ENCODE measurements at places on chromosomes 5 and 9.

- no peak for DNase-seq
These were observed 4.9 kb downstream of the RNF183 start for GRCh38 chr9:113298311-113298710.

GRCh38 chr5:140166911-140167310, 8.1 kb upstream of the CYSTM1 start:
- DNase-seq = no peak

- DNase-seq = no peak
These were observed 6.0 kb downstream of the STOM start for GRCh38 chr9:121364077-121364476.

- no peak for DNase-seq
These were observed 39.5 kb downstream of the RASGEF1C start for GRCh38 chr5:180169248-180170105.

DNA sequence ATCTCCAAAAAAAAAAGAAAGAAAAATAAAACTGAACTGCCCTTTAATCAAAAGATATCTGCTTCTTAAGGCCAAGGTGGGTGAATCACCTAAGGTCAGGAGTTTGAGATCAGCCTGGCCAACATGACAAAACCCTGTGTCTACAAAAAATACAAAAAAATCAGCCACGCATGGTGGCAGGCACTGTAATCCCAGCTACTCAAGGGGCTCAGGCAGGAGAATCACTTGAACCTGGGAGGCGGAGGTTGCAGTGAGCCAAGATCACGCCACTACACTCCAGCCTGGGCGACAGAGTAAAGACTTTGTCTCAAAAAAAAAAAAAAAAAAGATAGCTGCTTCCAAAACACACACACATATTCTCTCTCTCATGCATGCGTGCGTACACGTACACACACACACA, 17.8 kb downstream of the SCAI start:
- DNase-seq = no peak

DNA sequence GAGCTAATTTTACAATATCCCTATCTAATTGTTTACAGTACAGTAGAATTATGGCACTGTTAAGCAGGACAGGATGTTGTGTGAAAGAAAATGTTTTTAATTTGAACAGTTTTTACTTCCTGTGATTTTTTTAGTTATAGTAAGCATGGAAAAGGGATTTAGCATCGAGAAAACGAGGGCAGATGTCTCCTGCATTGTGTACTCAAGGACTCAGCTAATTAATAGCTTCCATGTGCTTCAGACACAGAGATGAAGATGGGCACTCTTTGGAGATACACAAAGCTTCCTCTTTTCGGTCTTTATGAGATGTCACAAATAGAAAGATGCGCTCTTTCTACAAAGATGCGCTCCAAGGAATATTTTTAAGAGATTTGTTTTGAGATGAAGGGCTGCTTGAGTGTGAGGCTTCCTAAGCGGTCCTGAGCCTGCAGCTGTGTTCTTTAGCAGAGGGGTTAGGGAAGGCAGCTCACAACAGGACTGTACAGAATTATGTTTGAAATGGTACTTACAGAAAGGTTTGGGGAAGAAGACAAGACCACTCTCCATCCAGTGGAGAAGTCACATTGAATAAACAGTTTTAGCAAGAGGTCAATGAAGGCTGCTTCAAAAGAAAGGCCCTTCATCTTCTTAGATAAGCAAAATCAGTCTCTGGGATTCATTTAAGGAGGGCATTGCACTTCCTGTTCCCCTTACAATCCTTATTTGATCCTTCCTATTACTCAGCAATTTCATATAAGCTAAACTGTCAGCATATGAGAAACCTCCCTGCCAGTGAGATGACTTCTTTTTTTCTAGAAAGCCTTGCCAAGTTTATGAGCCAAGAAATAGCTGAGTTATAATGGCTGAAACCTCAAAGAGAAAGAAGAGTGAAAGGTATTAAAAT, 311.5 kb downstream of the EFNA5 start:
- DNase-seq = no peak

- DNase-seq = no peak
These were observed 453 bp downstream of the PTRH1 start for GRCh38 chr9:127714951-127715469.

DNA sequence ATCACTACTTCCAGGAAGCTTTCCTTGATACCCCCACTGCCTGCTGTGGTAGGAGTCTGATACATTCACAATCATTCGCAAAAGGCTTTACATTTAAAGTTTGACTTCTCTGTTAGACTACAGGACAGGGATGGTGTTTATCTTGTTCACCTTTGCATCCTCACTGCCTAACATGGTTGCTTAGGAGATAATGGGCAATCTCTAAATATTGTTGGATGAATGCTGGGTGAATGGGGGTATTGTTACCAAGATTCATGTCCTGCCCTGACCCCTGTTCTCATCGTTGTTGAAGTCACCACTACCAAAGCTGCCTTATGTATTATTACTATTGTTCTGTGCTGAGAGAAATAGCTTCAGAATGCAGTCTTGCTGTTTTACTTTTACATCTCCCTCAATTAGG, 7.7 kb upstream of the TMEFF1 start:
- DNase-seq = no peak

DNA sequence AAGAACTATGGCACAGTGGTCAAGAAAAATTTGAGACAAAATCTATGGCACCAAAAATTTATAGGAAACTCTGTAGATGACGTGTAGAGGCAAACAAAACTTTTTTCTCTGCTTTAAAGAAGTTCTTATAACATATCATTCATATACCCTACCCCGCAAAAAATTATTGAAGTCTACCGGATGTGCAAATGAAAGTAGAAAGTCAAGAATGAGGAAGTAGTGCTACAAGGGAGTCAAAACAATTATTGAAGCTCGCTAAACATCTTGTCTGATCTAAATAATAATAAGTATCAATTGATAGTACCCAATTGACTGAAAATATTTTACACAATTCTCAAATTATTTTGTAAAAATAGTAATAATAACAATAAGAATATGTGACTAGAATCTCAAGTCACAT, 398.5 kb downstream of the TAF11L14 start:
- no peak for DNase-seq

DNA sequence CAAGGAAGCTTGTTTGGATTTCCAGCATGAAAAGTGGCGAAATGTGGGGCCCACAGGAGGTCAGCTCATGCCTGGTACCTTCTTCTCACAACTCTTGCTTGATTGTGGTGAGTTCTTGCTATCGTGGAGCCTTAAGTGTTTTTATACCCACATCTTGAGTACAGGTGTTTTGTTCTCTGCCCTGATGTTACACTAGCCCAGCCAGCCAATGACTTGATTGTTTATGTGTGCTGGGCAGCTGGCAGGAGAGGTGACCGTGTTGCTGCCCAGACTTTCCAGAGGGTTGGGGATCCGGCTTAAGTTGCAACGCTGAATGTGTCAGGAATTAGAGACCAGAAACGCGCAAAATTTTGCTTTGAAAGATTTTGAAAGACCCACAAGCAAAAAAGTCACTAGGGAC, 24.0 kb upstream of the TPPP start:
- DNase-seq = no peak

DNA sequence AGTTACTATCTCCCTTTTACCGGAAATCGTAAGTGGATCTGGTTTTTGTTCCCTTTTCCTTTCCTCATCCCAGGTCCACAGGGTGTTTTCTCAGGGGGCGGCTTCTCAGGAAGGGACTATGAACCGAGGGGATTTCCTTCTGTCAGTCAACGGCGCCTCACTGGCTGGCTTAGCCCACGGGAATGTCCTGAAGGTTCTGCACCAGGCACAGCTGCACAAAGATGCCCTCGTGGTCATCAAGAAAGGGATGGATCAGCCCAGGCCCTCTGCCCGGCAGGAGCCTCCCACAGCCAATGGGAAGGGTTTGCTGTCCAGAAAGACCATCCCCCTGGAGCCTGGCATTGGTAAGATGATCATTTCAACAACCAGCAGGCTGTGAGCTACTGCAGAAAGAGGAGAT, 75.8 kb downstream of the GOLPH3 start:
- no peak for DNase-seq

DNA sequence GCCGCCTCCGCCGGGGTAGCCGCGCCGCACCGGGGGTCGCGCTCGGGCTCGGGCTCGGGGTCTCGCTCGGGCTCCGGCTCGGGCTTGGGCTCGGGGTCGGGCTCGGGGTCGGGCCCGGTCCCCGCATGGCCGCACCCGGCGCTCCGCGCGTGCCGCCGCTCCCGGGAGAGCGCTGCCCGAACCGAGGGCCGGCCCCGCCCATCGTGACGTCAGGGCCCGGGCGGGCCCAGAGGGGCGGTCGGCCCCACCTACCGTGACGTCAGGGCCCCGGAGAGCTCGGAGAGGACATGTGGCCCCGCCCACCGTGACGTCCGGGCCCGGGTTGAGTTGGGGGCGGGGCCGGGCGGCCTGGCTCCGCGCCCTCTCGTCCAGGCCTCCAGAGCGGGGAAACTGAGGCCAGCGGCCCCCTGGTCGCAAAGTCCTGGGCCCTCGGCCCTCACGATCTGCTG, at the start of gene NSMF:
TSS of gene NSMF (minus strand) at position 183 of the 449 bp plus-strand sequence. CDS start 232 bp downstream, outside the sequence.
- DNase-seq = peak; percentile 93

GRCh38 chr5:171968531-171968930, 37.9 kb downstream of the FBXW11 start:
- no peak for DNase-seq

GRCh38 chr9:34701769-34702736, 7.9 kb downstream of the CCL21 start:
- peak; percentile 63 for DNase-seq

DNA sequence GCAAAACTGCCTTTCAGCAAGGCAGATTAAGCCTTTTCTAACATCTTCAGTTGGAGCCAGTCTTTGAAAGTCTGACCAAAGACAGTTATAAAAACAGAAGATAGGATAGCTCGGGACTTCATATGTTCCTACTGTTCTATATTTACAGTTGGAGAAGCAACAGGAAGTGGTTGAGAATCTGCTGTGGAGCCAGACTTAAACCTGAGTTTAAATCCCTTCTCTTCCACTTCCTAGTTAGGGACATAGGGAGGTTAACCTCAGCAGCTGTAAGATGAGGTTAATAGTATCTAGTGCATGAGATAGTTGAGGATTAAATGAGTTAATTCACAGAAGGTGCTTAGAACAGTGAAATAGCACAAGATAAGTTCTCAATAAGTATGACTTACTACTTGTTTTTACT, 84.5 kb upstream of the FREM1 start:
- no peak for DNase-seq

GRCh38 chr9:133795049-133795448, 56.9 kb upstream of the SARDH start:
- DNase-seq = no peak

DNA sequence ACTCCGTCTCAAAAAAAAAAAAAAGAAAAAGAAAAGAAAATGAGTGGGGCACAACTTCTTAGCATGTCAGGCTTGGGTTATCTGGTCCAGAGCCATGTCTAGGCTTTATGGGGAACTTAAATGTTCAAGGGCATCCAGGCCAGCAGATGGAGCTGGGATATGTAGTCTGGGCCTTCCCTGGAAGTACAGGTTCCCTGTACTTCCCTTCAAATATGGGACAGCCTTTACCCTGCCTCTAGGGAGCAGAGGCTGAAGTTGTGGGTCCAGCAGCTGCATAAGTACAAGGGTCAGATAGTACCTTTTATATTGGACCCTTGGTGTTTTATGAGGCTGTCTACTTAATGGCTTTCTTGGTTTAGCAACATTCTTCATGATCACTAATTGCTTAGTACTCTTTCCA, 42.1 kb downstream of the FAF2 start:
- DNase-seq = no peak

DNA sequence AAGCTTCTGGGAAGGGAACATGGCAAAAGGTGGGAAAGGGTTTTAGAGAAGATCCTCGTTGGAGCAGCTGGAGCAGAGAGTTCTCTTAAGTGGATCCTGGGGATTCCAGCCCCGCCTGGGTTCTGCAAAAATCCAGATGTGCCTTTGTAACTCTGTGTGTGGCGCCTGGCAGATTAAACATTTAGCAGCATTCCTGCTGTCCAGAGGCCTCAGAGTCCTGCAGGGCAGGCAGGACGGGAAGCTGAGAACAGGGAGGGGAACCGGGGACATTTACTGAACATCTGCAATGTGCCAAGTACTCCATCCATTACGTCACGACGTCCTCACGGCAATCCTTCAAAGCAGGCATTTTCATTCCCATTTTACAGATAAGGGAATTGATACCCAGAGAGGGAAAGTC, 6.0 kb downstream of the EIF4E1B start:
- no peak for DNase-seq

DNA sequence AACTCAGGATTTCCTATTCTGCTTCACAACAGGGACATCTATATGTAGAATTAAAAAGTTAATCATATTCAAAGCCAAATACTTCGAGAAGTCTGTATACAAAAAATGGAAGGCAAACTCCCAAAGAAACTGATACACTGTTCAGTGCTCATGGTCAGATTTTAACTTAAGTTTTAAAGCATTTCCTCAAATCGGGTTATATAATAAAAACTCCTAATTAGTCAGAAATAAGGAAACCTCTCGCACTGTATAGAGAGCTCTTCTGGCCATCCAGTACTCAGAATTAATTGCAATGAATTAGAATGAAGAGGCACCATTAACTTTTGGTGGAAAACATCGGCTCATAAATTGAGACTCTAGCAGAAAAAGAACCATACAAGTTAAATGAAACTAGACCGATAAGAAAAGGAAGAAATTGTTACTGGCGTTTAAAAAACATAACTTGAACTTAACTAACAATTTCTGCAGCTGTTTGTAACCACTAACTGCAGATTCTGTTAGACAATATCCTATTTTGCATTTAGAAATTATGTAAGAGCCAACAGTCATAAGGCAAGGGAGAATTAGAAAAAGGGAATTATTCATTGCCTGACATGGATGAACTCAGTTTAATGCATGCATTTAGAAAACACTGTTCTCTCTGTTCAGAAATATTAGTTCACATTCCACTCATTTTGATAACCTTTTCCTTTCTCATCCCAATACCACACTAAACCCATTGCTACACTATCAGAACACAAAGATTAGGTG, 96.6 kb downstream of the FNBP1 start:
- no peak for DNase-seq

GRCh38 chr9:28976684-28977083, 1403.4 kb upstream of the C9orf72 start:
- no peak for DNase-seq

- DNase-seq = no peak
These were observed 7.2 kb upstream of the ADGRV1 start for GRCh38 chr5:90551376-90551775.

DNA sequence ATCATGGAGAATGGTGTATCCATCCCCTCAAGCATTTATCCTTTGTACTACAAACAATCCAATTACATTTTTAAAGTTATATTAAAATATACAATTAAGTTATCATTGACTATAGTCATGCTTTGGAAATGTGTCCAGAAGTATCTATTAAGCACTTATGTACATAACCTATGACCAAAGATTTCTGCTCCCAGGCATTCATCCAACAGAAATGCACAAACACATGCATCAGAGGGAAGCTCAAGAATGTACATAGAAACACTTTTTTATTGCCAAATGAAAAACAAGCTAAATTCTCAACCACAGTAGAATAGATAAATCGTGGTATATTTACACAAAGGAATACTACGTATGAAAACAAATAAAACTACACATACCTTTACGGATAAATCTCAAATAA, 700.5 kb upstream of the ZNF608 start:
- no peak for DNase-seq

GRCh38 chr9:133521122-133522072, 3.4 kb downstream of the MYMK start:
- DNase-seq = no peak

GRCh38 chr5:118723021-118723338, 265.4 kb downstream of the DTWD2 start:
- no peak for DNase-seq
